Placental pericyte (primary cell): ENCODE measurements at places on chromosomes 2 and 18. TPM values are rescaled to one million over a fixed set of nuclear protein-coding genes. Genes with fewer than 3 reads are reported as not detected.

ELOA2 gene
- total RNA-seq, result not detected in 2 replicates

ST6GAL2 gene
- total RNA-seq, result 0.44 and 27.3 TPM in 2 replicates

IMP4 gene
- total RNA-seq, result 108 and 121 TPM in 2 replicates

ZNF521 gene
- total RNA-seq, result 33.6 and 41.8 TPM in 2 replicates

KDM3A gene
- 16.0 and 27.8 TPM in 2 replicates for total RNA-seq

PDE11A gene
- total RNA-seq, result 0.43 TPM in 1 of 2 replicates, not detected in the other

GKN2 gene
- total RNA-seq, result 0.22 TPM in 1 of 2 replicates, not detected in the other

AFF3 gene
- 1.5 and 15.6 TPM in 2 replicates for total RNA-seq

REG3G gene
- not detected in 2 replicates for total RNA-seq

RAB17 gene
- total RNA-seq, result 0.22 and 0.43 TPM in 2 replicates

CNGA3 gene
- total RNA-seq, result not detected in 2 replicates

ABCG8 gene
- total RNA-seq, result not detected in 2 replicates

FBXO15 gene
- total RNA-seq, result 0.66 and 1.3 TPM in 2 replicates

CFC1 gene
- total RNA-seq, result not detected in 2 replicates

DSC3 gene
- under 0.01 and 0.14 TPM in 2 replicates for total RNA-seq

SLC66A2 gene
- 28.7 and 40.8 TPM in 2 replicates for total RNA-seq

DIPK1C gene
- total RNA-seq, result not detected in 2 replicates

DOK6 gene
- 0.29 and 0.66 TPM in 2 replicates for total RNA-seq

DYSF gene
- 0.22 and 0.43 TPM in 2 replicates for total RNA-seq
